ENCODE measurements at places on chromosomes 7 and 10.

DNA sequence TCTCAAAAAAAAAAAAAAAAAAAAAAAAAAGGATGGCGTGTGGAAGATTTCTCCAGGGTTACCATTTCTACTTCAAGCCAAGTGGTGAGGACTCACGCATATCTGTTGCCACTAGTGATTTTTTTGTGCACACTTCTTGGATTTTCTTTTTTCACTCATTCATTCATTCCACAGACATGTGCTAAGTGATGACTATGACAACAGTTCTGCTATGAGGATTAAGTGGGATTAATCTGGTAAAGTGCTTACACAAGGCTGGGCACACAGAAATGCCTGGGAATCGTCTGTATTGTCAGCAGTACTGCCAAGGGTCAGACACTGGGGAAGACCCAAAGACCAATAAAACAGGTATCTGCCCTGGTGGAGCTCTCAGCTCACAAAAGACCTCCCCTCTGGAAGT, 6.3 kb upstream of the OPN1SW start:
- no peak for DNase-seq

DNA sequence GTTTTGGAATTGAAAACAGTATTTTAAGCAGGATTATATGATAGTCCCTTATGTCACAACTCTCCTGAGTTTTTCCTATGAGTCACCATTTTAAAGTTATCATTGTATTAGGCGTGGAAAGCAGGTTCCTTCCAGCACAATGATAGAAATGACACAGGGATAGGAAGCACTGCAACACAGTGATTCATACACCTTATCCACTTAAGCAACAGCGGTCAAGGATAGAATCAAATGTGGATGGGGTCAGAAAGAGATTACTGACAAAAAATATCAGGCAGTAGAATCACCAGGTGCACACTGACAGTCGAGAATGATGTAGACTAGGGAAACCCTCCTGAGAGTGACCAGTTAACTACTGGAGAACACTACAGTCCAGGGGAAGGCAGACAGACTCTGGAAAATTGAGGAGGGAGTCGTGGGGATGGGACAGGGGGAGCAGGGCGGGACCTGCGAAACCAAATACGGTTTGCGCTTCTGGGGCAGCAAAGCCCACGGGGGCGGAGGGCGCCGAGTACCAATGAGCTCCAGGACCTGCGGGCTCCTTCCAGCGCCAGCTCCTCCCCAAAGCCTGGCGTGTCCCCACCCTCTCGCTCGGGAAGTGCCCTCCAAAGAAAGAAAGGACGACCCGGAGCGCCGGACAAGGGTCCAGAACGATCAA, 479 bp downstream of the PNPLA8 start:
- DNase-seq, result peak; percentile 23

DNA sequence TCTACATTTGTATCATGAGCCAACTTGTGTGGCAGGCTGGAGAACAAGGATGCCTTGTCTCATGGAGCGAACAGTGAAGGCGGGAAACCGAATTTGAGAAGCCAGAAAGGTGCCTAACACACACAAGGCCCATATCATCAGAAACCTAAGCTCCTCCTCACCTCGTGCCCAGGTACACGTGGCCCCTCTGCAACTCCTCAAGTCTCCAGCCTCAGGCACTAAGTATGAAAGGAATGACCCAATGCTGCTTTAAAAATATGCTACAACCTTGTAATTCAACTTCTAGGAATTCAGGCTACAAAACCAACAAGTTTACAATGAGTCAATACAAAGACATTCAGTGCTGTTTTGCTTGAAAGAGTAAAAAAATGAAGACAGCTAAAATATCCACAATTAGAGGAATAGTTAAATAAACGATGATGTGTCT, 95.7 kb downstream of the CDK6 start:
- no peak for DNase-seq

- no peak for DNase-seq
These were observed 13.4 kb downstream of the LRRC27 start for GRCh38 chr10:132345345-132345744.

DNA sequence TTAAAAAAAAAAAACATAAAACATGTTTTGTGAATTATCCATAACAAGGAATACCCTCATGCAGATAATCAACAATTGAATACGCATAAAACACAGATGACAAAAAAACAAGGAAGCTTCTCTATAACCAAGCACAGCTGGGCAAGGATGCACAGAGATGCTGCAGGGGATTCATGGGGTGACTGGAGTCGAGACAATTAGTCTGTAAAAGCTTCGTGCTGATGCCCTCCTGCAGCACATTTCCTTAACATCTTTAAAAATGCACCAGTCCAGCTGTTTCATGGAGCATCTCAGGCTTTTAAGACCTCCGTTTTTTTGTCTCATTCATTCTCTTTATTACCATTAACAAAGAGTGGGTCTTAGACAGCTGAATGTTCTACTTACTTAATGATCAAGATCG, 794.0 kb upstream of the C7orf33 start:
- no peak for DNase-seq

GRCh38 chr10:118692872-118693271, 61.9 kb downstream of the CACUL1 start:
- DNase-seq, result peak; percentile 90

DNA sequence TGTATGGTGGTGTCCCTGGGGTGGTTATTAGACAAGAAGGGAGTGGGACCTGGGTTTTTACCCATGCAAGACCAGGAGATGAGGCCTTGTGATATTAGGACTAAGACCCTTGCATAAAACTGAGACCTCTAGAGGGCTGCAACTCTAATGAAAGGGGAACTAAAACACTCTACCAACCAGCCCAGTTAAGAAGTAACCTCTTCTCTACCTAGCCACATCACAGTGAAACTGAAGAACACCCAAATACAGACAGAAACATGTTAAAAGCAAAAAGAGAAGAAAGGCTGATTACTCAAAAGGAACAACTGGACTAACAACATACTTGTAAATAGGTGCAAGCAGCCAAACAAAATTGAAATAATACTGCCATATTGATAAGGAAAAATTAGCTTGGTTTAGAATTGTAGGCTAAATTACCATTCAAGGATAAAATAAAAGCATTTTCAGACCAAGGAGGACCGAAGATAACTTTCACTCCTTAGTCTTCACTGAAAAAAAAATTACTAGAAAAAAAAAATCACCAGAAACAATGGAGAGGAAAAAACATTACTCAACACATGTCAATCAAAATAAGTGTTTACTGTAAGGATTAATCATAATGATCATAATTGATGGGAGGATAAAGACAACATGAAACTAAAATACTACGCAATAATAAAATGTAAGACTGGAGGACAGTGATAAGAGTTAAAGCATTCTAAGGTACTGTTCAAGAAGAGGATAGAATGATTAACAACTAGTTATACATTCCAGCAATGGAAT, 27.6 kb downstream of the ERLIN1 start:
- DNase-seq, result no peak

GRCh38 chr7:134276951-134277350, 39.8 kb downstream of the SLC35B4 start:
- DNase-seq, result no peak

DNA sequence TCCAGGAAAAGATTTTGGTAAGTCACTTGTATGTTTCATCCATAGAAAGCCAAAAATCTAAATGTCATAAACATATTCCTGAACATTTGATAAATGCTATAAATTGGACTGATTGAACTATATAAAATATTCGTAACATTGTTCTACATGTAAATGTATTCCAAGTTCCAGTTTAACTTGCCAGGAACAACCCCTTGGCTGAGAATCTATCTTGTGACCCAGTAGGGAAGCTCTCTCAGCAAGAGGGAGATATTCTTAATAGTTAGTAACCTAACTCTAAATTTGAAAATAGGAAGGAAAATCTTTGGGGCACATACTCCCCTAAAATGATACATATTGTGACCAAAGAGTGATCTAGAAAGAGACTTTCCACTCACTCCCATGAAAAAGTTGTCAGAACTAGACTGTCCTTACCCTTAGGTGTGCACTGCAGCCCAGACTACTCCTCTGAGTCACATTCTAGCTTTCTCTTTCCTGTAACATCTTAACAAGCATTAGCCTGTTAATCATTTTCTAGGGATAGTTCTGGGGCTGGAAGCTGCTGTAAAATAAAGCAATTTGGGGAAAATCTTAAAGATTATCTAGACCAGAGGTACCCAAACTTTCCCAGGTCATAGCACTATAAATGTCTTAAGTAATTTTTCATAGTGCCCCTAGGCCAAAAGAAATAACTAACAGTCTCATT, 73.7 kb upstream of the SKAP2 start:
- DNase-seq, result no peak

DNA sequence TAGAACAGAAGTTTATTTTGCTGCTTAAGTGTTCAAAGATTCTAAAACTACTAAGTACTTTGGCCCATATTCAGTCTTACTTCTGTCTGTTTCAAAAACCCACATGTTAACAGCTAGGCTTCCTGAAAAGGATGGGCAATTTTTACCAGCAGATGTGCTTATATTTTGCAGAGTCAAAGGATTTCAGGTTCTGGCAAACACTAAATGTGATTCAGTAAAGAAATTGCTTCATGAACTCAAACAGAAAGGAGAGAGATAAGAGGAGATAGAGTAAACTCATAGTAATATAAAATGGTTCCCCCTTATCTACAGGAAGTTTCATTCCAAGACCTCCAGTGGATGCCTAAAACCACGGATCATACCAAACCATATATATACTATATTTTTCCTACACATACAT, 248.5 kb downstream of the AGMO start:
- DNase-seq, result no peak

- no peak for DNase-seq
These were observed 141.0 kb downstream of the PTEN start for GRCh38 chr10:88004451-88004850.

DNA sequence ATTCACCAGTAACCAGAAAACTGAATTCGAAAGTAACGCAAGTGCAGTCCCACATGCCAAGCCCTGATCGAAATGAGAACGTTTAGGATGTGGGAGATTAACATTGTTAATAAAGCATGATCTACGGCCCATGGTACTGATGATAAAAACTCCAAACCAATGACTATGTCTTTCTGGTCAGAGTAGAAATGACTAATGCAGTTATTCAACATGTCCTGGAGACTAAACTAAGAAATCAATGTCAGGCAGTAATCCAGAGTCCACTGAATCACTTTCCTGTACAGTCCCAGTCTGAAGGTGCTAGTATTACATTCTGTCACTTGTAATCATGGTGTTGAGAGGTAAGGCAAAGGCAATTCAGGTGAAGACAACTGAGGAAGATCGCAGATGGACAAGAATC, 14.4 kb downstream of the NPSR1 start:
- peak; percentile 9 for DNase-seq

GRCh38 chr7:117562759-117563158, 82.9 kb downstream of the CFTR start:
- no peak for DNase-seq

DNA sequence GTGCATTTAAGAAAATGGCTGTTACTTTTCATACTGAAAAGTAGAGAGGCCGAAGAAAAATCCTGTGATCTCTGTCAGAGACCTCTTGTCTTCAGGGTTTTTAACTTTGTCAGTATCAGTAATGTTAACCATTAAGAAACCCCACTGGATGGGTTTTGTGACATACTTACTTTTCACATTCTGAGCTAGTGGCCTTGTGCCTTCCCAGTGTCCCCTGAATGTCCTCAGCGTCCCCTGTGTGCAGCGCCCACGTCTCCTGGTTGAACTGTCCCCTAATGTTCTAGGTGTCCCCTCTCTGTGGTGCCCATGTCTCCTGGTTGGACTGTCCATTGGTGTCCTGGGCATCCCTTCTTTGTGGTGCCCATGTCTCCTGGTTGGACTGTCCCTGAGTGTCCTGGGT, 9.6 kb downstream of the DYNC2I1 start:
- no peak for DNase-seq

GRCh38 chr7:122307228-122307621, 2.7 kb upstream of the FEZF1 start:
- DNase-seq, result no peak

DNA sequence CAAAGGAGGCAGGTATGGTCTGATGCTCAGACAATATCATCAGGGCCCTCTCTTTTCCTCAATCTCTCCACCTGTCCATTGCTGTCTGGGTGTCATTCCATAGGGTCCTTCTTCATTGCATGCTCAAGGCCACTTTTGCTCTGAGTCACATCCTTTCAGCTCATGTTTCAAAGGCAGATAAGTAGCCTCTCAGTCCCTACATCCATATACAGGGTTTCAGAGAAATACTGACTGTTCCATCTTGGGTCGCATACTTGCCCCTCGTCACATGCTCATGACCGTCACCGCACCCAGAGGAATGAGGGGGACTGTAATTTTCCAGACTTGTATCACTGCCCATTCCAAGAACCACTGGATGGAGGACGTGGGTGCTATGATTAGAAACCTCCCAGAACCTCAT, 93.4 kb downstream of the FAM107B start:
- DNase-seq, result no peak

GRCh38 chr7:20244334-20245120, 27.3 kb upstream of the MACC1 start:
- DNase-seq, result no peak

DNA sequence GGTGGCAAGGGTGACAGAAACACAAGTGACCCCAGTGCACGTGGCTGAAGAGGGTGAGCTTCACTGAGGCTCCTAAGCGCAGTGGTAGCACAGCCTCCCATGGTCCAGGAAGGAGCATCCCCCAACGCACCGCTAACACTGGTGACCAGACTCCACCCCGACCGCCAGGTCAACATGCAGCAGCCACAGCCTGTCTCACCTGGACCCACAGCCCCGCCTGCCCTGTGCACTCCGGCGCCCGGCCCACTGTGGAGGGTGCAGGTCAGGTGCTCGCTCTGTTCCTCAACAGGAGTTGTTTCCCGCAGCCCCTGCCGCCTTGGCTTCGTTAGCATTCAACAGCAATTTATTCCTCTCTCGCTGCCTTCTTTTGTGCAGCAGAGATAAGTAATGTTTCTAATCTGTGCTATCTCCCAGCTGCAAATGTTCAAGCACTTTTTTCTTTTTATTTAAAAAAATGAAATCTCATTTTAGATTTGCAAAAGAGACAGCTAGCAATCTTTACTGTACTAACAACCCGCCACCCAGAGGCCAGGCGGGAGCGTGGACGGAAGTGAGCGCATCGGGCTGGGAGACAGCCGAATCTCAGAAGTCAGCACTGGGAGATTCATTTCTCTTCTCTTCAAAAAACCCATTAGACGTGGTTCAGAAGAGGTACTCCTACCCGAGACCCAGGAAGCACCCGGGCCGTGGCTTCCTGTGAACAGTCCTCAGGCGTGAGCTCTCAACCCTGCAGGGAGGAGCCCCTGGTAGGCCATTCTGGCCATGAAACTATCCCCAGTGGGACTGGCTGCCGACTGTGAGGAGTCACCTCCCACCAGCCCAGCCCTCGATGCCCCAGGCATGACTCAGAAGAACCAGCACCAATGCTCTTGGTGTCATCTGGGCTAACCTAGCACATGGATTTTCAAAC, 133.4 kb downstream of the MAD1L1 start:
- peak; percentile 19 for DNase-seq

- DNase-seq, result no peak
These were observed 529.4 kb upstream of the IGFBP3 start for GRCh38 chr7:46450425-46450824.

GRCh38 chr10:120988751-120989150, 137.6 kb downstream of the WDR11 start:
- no peak for DNase-seq

GRCh38 chr7:140061607-140061930, 1.2 kb downstream of the PARP12 start:
- no peak for DNase-seq
